ENCODE measurements at places on chromosomes 3 and 15.

- no peak for DNase-seq
Observed at GRCh38 chr3:29514170-29514569, 233.3 kb downstream of the RBMS3 start.

GRCh38 chr15:36109943-36110658 lies 469.3 kb upstream of the CDIN1 start:
- no peak for DNase-seq

DNA sequence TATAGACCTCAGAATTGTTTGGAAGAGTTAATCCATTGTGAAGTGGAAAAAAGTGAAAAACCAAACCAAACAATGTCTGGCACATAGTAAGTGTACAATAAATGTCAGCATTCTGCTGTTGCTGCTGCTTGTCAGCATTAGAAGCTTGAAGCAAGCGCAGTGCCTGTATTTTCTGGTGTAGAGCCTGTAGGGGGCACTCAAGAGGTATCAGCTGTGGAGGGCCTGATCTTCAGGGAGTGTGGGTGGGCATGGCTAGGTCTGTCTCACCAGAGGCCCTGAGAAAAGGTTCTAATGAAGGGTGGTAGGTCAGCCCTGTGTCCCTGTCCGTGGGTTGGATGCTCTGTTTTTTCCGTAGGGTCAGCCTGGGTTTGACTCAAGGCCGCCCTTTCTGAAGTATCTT lies 3.6 kb downstream of the ADAMTSL3 start:
- DNase-seq, result no peak

DNA sequence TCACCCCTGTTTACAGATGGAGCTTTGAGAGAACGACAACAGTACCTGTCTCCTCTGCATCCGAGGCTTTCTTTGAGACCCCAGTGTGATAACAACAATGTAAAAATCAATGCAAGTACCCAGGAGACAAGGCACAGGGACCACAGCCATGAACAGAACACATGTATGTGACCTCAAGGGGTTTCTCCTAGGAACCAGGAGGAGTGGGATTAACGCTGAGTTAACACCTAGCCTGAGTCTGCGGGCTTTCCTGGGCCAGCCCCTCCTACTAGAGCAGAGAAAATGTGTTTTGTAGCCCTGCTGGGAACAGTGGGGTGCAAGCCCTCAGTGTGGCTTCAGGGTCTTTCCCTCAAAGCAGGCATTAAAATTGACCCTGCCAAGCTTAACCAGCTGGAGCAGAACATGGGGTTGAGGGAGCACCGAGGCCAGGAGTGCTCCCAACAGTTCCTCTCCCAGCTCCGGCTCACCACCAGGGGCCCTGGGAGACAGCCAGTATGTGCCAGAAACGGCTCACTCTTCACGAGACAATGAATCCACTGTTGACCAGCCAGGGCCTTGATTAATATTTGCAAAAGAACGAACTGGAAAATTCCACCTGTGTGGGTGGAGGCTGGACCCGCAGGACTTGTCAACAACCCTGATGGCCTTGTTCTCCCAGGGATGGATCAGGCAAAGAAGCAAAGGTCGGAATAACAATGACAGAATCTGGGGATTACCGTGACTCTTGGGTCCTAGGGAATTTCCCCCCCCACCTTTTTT lies 3.6 kb downstream of the CHDH start:
- no peak for DNase-seq

- no peak for DNase-seq
Observed at GRCh38 chr15:38058596-38059075, 124.2 kb downstream of the TMCO5A start.

DNA sequence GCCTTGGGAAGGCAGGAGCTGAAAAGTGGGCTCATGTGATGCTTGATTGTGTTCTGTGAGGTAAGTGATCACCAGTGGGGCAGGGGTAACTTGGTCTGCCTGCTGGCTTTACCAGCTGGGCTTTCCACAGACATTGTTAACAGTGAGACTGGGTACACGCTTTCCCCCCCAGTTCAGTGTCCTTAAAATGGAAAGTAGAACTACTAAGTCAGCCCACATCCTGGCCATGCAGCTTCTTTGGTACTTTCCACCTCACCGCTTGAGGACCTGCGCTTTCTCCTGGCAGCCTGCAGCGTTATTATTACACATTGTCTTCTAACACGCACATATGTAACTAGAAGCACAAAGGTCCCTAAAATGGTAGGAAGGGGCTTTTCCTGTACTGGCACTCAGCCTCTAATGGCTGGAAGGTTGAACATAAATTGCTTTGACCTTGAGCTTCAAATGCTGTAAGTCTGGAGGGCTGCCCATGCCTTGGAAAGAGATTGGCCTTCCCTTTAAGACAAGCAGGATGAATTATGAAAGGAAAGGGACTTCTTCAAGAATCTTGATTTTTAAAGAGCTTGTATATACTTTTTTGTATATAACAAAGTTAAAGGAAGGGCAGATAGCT lies 216.1 kb upstream of the ROPN1 start:
- no peak for DNase-seq

- no peak for DNase-seq
Observed at GRCh38 chr3:46692566-46692990, 901 bp downstream of the ALS2CL start.

DNA sequence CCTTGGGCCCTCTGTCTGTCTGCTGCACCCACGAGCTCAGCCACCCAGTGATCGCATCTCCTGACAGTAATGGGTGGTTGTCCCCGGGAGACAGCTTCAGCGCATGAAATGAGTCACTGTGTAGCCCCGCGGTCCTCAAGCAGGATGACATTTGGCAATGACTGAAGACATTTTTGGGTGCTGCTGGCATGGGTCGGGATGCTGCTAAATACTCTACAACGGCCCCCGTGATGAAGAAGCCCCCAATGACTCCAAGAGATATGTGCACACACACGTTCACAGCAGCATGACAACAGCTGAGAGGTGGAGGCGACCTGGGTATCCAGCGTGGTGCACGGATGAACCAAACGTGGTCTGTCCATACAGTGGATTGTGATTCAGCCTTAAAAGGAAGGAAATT lies 17.4 kb upstream of the ZXDC start:
- no peak for DNase-seq

GRCh38 chr3:108178676-108179075 lies 43.5 kb downstream of the IFT57 start:
- no peak for DNase-seq

- no peak for DNase-seq
Observed at GRCh38 chr3:77799278-77799677, 759.4 kb downstream of the ROBO2 start.

- no peak for DNase-seq
Observed at GRCh38 chr3:69121950-69122349, 445 bp downstream of the LMOD3 start.

DNA sequence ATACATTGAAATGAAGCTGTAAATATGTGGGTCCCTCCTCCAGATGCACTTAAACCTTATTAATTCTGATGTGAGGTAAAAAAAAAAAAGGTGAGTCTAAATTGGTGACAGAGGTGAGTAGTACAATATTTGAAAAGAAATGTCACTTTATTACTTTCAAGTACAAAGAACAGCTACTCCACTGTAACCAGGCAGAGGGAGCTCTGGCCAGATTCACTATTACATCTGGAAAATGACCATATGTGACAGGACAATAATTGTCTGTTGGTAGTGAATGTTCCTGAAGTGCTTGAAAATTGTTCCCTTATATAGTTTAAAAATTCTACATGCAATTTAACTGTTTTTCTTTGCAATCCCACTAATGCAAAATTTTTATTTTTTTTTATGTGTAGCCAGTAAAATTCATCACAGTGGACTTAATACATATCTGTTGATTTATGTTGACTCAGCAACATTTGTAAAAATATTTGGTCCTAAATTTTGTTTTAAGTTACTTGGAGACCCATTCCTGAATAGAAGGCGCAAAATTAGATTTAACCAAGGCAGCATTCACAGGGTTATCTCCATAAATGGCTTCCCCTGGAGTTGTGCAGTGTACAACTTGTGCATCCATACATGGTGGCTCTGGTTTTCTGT lies 231.9 kb upstream of the TBC1D5 start:
- no peak for DNase-seq

DNA sequence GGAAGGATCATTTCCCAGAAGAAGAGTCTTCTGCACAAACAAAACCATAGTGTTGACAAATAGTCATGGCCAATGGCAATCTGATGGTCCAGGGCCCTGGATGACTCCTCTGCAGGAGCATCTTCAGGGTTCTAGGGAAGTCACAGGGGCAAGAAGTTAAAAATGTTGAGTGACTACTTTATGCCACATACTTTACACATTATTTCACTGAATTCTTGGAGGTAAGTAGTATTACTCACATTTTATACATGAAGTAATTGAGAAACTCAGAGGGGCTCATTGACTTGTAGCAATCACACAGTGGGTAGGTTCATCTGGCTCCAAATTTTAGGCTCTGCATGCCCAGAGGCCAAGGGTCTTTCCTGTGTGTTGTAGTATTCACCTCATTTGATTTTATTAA lies 430.2 kb upstream of the MCTP2 start:
- DNase-seq, result no peak

- no peak for DNase-seq
Observed at GRCh38 chr3:160133757-160134156, 91.5 kb upstream of the C3orf80 start.

DNA sequence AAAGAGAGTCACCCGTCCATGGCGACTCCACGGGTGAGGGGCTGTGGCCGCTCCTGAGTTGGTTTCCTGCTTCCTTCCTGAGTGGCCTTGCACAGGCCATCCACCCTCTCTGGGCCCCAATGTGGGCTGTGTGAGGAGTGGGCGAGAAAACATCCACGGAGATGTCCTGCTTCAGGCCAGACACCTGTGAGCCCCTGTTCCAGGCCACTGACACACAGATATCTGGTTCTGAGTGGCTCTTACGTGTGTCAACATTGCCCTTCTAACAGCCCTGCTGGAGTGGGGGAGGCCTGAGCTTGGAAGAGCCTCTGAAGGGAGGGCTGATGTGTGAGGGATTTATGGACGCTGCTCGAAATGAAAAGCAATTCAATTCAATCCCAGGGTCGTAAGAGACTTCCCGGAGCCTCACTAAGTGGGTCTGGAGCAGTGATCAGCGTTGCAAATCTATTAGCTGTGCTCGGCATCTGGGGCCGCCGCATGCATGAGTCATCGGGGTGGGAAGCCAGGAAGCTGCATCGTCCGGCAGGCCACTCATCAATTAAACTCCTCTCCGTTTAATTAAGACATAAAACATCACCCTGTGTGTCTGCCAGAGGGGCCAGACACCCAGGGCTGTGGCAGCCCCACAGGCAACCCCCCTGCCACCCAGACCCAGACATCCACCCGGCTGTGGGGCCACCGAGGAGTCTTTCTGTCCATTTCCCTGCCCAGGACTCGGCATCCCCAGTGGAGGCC lies 20.0 kb upstream of the PRR23E start:
- DNase-seq, result no peak

DNA sequence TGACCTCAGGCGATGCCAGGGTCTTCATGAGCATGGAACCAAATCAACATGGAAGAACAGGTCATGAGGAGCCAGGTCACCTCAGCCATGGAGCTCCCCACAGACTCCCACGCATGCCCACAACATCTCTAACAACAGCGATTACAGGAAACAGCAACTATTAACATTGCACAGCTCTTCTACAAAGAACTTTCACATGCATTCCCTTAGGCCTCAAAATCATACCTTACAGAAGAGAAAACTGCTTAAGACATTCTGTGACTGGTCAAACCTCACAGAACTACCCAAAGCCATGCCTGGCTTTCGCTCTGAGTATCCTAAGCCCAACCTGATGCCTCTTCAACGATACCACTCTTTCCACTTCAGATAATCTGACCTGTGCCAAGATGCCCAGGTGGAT lies 117.8 kb downstream of the OXNAD1 start:
- DNase-seq, result no peak

- no peak for DNase-seq
Observed at GRCh38 chr3:2655229-2655701, 454.9 kb downstream of the IL5RA start.

- DNase-seq, result no peak
Observed at GRCh38 chr15:92418864-92419263, 25.2 kb downstream of the ST8SIA2 start.

DNA sequence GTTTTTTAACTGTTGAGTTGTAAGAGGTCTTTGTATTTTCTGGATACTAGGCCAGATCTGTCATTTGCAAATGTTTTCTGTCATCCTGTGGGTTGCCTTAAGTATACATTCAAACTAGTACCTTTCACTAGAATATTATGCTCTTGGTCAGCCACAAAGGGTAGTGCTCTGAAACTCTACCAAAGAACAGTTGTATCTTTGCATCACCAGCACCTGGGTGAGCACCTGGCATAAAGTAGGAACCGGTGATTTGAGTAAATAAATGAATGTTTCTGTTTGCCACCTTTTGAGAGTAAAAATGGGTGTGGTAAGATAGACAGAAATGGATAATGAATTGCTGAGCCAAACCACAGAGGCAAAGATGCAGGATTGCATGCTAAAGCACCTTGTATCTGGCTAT lies 98.7 kb downstream of the SLCO3A1 start:
- DNase-seq, result no peak

- DNase-seq, result no peak
Observed at GRCh38 chr3:56291953-56292352, 176.3 kb downstream of the ERC2 start.

DNA sequence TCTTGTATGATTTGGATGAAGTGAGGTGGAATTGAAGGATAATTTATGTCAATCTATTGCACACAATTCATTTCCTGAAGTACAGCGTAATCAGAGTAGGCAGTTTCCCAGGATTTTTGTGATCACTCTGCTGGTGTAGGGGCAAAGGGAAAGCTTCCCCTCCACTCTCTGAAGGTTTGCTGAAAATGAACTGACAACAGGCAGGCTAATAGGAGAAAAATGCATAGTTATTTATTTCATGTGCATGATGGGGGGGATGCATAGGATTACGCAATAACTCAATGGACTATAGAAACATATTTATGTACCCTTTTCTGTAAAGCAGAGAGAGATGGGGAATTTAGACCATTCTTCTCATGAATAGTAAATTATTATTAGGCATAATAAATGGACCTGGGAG lies 872.9 kb downstream of the NAALADL2 start:
- no peak for DNase-seq

- DNase-seq, result no peak
Observed at GRCh38 chr3:24714436-24714835, 219.8 kb upstream of the THRB start.

- no peak for DNase-seq
Observed at GRCh38 chr3:73540969-73541740, 83.6 kb downstream of the PDZRN3 start.

GRCh38 chr15:96121086-96121920 lies 209.2 kb upstream of the NR2F2 start:
- DNase-seq, result no peak

- no peak for DNase-seq
Observed at GRCh38 chr3:45715945-45716344, 26.7 kb downstream of the SACM1L start.

DNA sequence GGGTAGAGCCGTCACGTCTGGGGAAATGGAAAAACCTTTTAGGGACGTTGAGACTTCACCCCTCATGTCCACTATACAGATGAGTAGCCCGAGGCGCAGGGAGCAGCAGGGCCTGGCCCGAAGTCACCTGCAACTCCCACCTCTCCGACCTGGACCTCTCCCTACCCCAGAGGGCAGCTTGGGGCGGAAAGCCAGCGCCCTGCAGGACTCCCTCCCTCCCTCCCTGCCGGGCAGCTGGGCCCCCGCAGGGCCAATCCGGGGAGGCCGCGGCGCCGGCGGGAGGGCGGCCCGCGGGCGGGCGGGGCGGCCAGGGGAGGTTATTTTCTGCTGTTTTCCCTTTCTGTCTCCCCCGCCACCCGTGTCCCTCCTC lies 2.0 kb downstream of the WNT7A start:
- no peak for DNase-seq

- no peak for DNase-seq
Observed at GRCh38 chr15:75606711-75607699, 18.5 kb downstream of the SNUPN start.
